ENCODE measurements at places on chromosomes 11 and 22.

DNA sequence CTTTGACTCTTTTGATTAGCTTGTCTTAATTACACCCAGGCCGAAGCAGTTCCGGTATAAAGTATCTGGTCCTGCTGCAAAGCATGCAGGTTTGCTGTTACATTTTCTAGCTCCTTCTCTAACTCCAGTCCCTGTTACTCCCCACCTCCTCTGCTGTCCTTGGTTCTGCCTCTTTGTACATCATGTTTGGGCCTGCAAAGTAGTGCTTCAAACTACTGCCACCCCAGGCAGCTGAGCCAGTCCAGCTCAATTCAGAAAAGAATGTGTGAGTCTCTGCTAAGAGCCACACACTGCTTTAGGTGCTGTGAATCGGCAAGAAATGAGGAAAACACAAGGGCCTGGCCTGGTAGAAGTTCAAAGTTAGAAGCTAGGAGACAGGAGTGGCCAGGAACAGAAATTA is 136.0 kb downstream of the SERGEF start:
- no peak for DNase-seq

GRCh38 chr11:119361056-119361787 is 14.7 kb upstream of the MFRP start:
- no peak for DNase-seq

- DNase-seq: no peak
Measured at GRCh38 chr22:42645341-42645937, 3.8 kb downstream of the CYB5R3 start.

DNA sequence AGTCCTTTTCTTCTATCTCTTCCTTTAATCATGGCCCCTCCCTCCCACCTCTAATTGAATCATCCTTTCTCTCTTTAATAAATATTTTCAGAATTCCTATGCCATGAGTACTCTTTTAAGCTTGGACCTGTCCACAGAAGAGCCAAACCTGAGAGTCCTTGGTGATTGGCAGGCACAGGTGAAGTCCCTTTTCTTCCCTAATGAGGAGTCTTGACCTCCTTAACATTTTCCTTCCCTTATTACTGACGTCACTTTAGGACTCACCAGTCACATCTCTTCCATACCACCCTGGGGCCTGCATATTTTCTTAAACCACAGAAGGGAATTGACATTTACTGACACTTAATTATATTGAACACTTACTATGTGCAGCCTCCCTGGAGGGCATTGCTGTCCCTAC is 41.0 kb upstream of the RASSF10 start:
- DNase-seq: no peak

All from memory B cell (primary cell).